Mesothelial cell of epicardium (in vitro differentiated cells): ENCODE measurements at places on chromosomes 11 and 22.
A peak's percentile ranks its signal among the peaks of the same experiment; 100 is the strongest.

GRCh38 chr11:73384872-73385689, 8.9 kb downstream of the RELT start:
- no peak for DNase-seq

- no peak for DNase-seq
These were observed 14.3 kb downstream of the RASSF10 start for GRCh38 chr11:13023423-13023822.

DNA sequence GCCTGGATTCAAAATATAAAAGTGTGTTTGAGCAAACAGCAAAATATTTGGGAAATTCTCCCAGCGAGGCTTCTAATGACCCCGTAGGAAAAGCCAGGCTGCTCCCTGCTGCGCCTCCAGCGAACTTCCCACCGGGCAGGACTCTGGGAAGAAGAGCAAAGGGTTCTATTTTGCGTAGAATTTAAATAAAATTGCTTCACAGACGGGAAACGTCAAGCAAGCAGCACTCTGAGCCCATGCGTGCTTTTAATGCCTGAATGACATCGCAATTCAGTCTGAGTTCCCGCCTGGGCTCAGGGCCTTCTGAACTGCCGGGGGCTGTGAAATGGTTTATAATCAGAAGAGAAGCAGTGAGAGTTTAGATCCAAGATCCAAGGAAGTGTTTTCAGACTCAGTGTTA, 775.1 kb downstream of the BRD1 start:
- DNase-seq, result no peak

- DNase-seq, result no peak
These were observed 91.1 kb upstream of the LMO1 start for GRCh38 chr11:8354622-8355415.

DNA sequence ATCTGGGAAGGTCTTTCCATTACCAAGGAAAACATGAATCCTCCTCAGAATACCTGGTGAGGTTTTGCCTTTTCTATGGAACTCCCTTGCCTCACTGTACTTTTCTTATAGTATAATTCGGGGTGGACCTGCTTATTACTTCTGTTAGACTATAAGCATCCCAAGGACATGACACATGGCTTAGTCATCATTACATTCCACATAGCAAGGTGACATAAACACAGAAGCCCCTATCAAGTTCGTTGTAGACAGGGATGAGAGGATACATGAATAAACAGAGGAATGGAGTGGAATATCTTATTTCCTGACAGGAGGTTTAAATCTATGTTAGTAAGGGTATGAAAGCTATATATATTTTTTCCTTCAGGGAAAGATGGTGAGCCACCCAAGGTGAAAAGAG, 532.2 kb upstream of the CCDC90B start:
- no peak for DNase-seq

GRCh38 chr11:116986521-116987105, 111.6 kb downstream of the SIK3 start:
- no peak for DNase-seq

DNA sequence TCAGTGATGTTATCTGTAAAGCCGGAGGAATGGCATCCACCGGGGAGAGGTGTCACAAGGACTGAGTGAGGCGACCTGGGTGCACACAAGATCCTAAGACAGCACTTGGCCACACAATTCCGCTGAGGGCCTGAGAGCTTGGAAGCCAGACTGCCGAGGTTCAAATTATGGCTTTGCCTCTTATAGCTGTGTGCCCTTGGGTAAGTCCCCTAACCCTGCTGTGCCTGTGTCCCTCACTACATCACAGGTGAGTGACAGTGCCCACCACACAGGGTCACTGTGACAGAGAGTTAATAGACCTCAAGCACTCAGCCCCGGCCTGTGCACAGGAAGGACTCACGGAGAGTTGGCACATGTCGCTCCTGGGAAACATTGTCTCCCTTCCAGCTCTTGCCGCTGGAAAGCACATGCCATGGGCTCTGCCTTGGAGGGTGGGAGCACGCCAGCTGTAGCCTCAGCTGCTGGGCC, 592 bp downstream of the RHOD start:
- DNase-seq, result no peak

DNA sequence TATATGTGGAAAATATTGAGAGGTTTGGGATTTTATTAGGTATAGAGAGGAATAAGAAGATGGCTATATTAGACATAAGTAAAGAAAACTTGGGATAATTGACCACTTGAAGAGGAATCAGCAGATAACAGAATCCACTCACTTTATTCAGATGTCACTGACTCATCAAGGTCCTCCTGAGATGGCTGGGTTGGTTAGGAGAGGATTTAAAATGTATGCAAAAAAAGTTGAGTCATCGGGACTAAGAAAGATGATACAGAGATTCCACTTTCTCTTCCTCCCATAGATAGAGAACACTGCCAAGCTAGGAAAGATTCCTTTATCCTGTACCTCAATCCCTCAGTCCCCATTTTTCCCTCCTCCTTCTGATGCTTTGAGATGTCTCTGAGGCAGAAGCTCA, at the start of gene OR6A2:
OR6A2 (minus strand) TSS at position 288 of the 400 bp plus-strand sequence. CDS start 3,981 bp downstream, outside the sequence.
- no peak for DNase-seq

DNA sequence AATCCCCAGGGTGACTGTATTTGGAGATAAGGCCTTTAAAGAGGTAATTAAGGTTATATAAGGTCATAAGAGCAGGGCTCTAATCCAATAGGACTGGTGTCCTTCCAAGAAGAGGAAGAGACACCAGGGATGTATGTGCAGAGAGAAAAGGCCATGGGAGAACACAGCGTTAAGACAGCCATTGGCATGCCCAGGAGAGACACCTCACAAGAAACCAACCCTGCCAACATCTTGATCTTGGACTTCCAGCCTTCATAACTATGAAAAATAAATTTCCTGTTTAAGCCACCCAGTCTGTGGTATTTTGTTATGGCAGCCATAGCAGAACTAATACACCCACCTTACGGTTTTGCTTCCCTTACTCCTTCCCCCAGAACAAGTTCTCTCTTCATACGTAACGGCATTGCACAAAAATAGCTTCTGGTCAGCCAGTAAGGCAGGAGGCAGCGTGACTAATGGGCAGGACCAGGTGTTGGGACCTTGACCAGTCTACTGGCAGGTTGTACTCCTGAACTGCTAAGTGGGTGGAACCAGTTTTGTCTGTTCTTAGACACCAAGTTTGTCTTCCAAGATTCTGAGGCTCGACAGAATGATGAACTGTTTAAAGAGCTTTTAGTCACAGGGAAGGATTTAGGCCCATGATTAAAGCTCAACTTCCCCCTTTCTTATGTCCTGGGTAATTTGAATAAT, 31.9 kb upstream of the UPB1 start:
- DNase-seq, result no peak

DNA sequence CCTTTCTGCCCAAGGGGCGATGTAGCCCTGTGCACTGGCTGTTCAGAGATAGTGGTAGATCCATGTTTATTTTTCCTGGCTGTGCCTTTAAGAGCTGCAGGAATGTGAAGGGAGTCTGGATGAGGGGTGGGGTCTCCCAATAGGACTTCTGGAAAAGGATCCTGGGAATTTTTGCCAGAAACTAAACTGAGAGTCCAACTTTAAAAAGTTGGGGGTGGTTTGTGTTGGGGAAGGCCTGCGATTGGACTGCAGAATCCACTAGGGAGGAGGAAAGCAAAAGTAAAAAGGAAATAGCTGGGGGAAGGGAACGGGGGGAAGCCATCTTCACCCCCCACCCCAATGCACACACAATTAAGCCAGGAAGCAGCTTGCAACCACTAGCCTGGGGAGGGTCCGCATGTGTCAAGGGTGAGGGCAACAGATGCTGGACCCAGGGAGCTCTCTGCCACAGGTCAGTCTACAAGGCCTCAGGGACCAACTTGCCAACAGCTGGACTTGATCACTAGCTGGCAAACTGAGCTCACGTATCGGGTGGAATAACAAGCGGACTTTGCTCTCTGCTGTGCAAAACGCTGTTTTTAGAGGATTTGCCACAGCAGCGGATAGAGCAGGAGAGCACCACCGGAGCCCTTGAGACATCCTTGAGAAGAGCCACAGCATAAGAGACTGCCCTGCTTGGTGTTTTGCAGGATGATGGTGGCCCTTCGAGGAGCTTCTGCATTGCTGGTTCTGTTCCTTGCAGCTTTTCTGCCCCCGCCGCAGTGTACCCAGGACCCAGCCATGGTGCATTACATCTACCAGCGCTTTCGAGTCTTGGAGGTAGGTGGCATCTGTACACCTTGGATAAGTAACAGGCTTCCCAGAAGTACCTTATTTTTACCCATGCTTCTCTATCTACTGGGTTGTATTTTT, at the start of gene OLFML1:
OLFML1 (plus strand) TSS at position 321 of the 912 bp plus-strand sequence; CDS start at position 691, 370 bp downstream.
- DNase-seq, result no peak

DNA sequence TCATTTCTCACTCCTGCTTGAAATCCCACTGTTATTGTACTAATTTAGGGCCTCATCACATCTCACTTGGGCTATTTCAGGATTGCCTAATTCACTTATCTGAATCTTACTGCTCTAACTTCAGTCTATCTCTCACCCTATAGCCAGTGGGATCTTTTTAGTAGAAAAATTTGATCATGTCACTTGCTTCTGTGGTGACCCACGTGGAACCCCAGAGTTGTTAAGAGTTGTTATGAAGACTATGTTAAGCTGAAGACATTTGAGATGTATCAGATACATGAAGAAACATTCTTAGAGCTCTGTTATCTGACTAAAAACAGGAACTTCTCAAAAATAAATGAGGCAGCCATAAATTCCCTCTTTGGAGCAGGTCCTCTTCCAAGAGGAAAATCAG, 1375.6 kb upstream of the TENM4 start:
- DNase-seq, result no peak

GRCh38 chr22:43884600-43885318, 7.1 kb downstream of the PNPLA5 start:
- DNase-seq, result peak; percentile 64

- DNase-seq, result no peak
These were observed 5.2 kb downstream of the POLD4 start for GRCh38 chr11:67347964-67348749.

DNA sequence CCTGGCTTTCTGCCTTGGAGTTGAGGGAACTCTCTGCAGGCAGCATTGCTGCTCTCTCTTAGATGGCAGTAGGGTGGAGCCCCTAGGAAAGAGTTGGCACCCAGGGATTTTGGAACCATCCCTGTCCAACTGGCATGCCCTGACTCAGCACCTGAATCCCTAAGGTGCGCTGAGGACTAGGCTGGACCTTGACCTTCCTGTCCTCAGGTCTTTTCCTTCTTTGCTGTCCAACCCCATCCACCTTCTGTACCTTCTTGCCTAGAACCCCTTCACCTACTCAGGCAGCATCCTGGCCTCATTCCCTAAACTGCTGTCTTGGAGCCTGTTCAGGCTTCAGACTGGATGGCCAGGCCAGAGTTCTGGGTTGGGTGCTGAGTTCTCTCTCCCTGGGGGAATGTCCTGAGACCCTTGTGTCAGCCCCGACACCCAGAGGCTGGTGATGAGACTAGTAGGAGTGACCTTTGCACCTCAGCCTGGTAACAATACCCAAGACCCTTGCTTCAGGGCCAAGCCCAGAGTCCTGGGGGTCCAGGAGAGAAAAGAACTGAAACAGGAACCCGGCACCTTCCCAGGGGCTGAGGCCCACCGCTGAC, 2.5 kb upstream of the POLD4 start:
- no peak for DNase-seq
